NCI-H524 (cell line): ENCODE measurements at places on chromosomes 1 and 21.
A peak's percentile ranks its signal among the peaks of the same experiment; 100 is the strongest.

DNA sequence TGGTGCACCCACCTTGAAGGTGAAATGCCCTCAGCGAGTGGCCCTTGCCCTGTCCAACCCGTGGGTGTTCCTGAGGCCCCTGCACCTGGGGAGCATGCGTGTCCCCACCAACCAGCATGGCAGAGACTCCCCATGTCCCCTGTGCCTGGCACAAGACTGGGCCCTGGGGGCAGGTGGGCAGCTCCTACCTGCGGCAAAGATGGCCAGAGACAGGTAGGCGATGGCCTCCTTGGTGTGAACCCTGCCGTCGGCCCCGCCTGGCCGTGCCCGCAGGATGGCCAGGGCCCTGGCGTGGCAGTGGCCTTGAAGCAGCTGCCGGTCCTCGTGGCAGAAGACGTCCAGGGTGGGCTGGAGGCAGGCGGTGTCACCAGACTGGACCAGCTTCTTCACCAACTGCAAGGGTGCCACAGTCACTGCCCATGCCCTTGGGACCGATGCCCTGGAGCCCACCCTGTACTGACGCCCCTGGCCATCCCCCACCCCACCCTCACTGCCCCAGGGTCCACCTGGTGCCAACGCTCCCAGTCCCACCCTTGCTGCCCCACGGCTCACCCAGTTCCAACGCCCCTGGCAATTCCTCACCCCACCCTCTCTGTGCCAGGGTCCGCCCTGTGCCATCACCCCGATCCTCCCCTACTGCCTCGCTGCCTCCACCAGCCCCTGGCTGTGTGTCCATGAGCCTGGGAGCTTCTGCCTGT is 15.7 kb downstream of the TTC34 start:
- no peak for DNase-seq

- no peak for DNase-seq
These were observed 37.4 kb downstream of the DENND1B start for GRCh38 chr1:197737916-197738315.

GRCh38 chr1:156379420-156380165 is 10.6 kb downstream of the RHBG start:
- peak; percentile 8 for DNase-seq

GRCh38 chr1:169495916-169496315 is 10.2 kb upstream of the SLC19A2 start:
- no peak for DNase-seq

- DNase-seq, result no peak
These were observed 14.3 kb downstream of the OR2B11 start for GRCh38 chr1:247443641-247444040.

DNA sequence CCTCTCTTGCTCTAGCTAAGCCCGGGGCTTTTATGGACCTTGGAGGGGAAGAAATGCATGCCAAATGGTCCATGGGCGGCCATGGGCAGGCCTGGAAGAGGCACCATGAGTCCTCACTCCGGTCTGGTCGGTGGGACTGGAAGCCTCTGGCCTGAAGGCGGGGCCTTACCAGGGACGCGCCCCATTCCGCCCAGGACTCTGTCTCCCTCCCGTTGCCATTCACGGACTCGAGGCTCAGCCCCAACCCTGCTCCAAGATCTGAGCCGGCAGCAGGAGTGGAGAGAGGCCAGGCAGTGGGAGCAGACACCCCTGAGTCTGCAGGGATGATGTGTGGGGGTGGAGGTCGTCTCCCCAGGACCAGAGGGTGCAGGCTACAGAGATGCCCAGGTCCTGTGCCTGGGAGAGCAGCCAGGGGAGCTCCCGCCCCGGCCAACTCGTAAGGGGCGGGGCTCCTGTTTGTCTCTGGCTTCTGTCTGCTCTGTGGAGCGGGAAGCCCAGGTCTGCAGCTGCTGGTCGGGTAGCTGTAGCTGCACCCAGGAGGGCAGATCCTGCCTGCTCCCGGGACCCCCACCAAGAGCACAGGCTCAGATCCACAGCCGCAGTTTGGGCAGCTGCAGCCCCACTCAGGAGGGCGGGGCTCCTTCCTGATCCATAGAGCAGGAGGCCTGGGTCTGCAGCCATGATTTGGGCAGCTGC is 8.3 kb upstream of the KANK4 start:
- DNase-seq, result no peak

DNA sequence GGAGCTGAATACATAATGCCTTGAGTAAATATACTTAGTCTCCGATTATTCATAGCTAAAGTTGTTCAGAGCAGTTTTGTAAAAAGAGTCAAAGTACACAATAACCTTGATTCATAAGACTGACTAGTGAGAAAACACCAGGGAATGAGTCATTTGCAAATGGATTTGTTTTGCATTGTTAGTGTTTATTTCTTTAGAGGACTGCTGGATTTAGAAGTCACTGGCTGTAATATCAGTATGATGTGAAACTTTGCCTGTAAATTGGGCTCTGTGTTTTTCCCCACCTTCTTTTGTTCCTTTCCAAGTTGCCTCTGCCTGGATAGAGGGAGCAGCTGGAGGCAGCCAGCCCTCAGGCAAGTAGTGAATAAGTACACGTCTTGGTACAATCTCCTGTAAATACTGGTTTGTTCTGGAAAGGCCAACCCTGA is 474.7 kb downstream of the NUF2 start:
- no peak for DNase-seq

DNA sequence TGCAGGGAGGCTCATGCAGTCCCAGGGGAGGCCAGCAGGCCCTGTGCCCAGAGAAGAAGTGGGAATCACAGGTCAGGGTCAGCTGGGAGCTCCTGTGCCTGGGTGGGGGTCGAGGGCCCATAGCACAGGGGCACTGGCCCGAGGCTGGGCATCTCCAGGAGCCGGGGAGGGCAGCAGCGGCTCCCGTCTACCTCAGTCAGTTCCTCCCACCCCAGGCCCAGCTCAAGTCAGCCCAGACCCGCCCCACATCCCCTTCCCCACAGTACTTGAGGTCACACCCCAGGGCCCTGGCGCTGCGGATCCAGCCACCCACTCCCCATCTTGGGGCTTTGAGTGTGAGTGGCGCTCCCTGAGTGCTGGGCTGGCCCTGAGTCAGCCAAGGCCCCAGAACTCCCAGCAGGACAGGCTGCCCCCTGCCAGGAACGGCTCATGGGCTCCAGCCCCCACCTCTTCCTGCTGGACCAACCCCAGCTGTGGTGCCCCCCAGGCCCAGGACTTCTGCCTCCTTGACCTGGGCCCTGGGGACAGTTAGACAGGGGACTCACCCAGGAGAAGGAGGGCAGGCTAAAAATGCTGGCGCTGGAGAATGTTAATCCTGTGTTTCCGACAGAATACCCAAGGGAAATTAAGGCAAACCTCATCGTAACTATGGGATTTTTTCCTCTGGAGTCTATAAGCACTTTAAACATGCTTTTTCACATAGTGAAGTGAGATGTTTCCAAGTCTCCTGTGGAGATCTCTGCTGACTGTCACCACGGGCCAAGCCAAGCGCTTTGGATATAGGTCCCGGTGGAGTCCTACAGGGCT is 68.8 kb upstream of the COL6A1 start:
- DNase-seq, result no peak

GRCh38 chr1:178168536-178168935 is 74.6 kb downstream of the RASAL2 start:
- DNase-seq, result no peak

GRCh38 chr1:40818264-40818961 is 34.8 kb downstream of the KCNQ4 start:
- no peak for DNase-seq

DNA sequence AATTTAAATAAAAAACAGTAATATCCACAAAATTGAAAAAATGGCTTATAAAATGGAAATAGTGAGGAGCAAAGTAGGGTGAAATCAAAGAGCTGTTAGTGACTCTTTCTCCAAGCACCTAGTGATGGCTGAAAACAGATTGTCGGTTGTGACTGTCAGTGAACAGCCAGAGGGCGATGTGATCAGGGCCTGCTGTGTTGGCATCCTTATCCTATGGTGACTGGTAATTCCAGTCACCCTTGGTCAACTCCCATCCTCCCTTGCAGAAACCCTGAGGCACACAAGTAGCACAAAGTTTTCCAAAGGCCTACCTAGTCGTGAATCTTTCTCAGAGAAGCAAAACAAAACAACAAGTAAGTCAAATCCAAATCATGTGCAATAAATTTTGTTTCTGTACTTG is 599.8 kb upstream of the CXADR start:
- peak; percentile 7 for DNase-seq

GRCh38 chr1:3586986-3587759 is 24.1 kb downstream of the MEGF6 start:
- DNase-seq, result no peak

- DNase-seq, result no peak
These were observed 161.0 kb upstream of the KAZN start for GRCh38 chr1:14437417-14437918.

GRCh38 chr1:9319789-9320519 is 27.3 kb downstream of the SPSB1 start:
- DNase-seq, result no peak

- DNase-seq, result no peak
These were observed 4.1 kb downstream of the ETNK2 start for GRCh38 chr1:204147406-204148383.

GRCh38 chr1:30721812-30722537 is 1.4 kb downstream of the MATN1 start:
- DNase-seq, result no peak

- peak; percentile 19 for DNase-seq
These were observed 18.2 kb downstream of the PHLDA3 start for GRCh38 chr1:201450721-201451291.

DNA sequence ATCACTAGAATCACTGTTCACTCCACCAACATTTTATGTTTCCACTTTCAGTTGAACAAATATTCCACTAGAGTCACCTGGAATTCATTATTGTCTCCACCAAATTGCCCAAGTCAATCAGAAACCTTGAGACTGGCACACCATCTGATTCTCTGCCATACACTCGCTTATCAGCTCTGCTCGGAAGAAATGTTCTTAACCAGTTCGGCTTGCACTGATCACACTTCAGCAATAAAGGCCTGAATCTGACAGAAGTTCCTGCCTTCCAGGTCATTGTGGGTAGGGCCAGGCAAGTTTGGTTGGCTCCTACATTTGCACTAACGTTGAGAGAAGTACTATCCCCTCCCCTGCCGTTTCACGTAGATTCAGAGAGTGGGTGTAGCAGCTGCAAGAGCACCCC is 10.0 kb downstream of the TPM3 start:
- no peak for DNase-seq

GRCh38 chr1:15116966-15117365 is 36.6 kb upstream of the TMEM51 start:
- no peak for DNase-seq

DNA sequence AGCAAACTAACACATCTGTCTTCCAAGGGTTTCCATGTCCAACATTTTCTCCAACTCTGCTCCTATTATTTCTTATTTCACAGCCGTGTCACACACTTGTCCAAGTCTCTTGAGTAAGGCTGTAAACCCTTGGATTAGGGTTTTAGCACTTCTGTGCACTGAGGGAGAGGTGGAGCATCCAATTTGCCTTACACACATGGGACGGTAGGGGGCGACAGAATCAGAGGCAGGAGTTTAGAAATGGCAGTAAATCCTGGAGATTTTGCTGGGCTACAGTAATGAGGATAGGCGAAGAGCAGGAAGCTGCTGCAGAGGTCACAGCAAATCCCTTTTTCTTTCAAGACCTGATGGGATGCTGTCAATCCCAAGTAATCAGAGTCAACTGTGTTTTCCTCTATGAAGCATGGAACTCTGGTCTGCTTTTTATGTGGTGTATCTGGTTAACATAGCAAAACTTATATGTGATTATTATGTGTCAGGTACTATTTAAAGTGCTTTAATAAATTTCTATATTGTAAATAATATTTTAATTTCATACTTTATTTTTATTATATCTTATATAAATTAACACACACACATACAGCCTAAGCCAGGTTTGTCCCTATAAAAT is 15.4 kb upstream of the LCE5A start:
- peak; percentile 23 for DNase-seq

DNA sequence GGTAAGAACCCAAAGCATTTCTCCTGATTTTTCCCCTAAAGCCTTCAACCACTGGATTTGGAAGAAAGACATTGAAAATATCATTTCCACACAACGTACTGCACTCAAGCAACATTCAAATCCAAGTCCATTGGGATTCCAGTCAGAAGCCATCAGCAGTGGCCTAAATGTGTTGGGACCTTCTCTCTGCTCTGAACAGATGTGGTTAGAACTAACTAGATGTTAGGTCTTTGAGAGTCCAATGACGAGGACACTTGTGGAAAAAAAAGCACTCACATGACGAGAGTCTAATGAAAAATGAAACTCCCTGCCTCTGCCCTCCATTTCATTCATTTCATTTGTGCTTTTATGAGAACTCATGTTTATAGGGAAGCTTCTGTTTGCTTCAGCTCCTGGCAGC is 382.3 kb downstream of the SIPA1L2 start:
- DNase-seq, result no peak

- DNase-seq, result no peak
These were observed 63.0 kb downstream of the DISP3 start for GRCh38 chr1:11541956-11542355.

- DNase-seq, result no peak
These were observed 73.6 kb downstream of the SPSB1 start for GRCh38 chr1:9366298-9366697.

GRCh38 chr1:168195199-168196135 is 16.7 kb downstream of the TIPRL start:
- no peak for DNase-seq

DNA sequence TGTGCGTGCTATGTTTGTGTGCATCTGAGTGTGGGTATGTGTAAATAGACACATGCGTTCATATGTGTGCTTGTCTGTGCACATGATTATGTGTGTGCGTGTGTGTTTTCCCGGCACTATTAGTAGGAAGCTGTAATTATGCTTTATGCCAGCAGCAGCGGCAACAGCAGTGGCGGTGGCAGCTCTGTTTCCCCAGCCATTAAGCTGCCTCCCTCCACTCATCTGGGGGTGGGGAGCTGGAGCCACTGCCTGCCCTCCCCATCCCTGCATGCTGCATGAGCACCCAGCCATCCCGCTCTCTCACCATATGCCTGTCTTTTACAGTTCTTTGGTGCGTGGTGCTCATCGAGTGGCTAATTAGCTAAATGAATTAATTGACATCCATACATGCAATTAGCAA is 30.5 kb upstream of the ACOT11 start:
- peak; percentile 54 for DNase-seq

DNA sequence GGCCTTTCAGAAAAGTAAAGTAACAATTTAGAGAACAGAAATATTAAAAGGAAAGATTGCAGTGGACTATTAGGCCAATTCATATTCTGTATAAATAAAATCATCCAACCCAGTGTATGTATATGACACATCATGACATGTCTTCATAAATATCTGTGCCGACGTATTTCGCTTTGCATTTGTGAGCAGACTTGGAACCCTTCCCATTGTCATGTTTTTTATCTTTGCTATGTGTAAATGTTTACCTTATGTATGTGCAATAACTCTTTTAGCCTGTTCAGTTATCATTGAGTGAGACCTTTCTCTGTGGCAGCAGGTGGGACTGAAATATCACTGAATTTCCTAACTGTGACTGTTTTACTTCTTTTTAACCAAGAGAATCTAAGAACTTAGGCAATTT is 58.0 kb upstream of the FAM3B start:
- no peak for DNase-seq

GRCh38 chr1:154703170-154703569 is 95.2 kb upstream of the ADAR start:
- no peak for DNase-seq

GRCh38 chr21:39318091-39318959 is 4.9 kb upstream of the BRWD1 start:
- DNase-seq, result no peak
